ENCODE measurements at places on chromosomes 7 and 10.

GRCh38 chr7:114823290-114823689 is 98.6 kb upstream of the MDFIC start:
- DNase-seq: no peak

DNA sequence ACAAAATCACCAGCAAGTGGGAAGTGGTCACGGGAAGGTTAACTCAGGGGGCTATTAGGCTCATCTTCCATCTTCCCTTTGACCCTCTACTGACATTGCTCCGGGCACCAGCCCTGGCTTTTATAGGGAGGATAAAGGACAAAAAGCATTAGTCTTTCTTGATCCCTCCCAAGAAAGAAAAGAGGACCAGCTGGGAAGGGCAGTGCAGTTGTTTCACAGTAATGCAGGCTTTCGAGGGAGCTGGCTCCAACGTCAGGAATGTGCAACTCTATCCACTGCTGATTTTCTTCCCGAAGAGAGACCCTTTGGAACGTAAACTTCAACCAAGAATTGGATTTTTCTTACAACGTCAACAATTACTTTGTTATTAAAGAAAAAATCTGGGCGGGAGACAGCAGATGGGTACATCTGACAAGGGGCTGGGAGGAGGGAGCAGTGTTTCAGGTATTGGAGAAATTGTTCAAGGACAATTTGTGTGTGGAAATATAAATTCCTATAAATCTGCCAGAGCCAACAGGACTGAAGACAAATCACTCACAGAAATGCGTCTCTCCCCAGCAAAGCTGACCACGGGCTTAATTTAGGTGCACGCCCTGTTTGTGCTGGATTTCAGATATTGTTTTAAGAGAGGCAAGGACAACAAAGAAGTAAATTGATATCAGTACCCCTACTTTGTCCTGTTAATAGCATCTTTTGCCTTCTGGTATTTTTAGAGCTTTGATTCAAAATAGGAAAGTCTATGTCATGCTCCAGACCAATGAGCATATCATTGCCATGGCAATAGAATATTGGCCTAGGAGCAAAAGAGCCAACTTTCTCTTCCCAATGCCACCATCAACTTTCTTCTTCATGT is 23.4 kb upstream of the ARID5B start:
- DNase-seq: no peak

- no peak for DNase-seq
Measured at GRCh38 chr10:116211682-116212081, 61.3 kb downstream of the GFRA1 start.

DNA sequence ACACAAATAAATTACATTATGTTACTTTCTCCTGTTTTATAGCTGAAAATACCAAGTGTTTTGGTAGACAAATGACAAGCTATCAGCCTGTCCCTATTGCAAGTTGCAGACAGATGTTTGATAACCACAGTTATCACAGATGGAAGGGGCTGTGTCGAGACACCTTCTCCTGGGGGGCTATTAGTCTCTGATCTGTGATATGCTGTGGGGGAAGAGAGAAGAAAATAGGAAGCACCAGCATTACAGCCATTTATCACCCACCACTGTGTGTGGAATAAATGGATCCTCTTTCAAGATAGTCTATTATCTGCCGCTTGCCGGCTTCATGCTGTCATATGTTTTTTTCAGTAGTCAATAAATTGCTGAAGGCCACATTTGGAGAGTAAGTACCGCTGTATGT is 597.2 kb upstream of the ADARB2 start:
- DNase-seq: no peak

- DNase-seq: no peak
Measured at GRCh38 chr10:118003126-118003525, 43.6 kb downstream of the RAB11FIP2 start.

- DNase-seq: no peak
Measured at GRCh38 chr10:98418665-98419468, 3.9 kb upstream of the PYROXD2 start.

GRCh38 chr7:100476903-100477870 is 1.8 kb downstream of the TSC22D4 start:
- no peak for DNase-seq

GRCh38 chr10:100913470-100913865 is 705 bp downstream of the SLF2 start:
- DNase-seq: no peak

GRCh38 chr10:60604342-60604741 is 173.9 kb upstream of the CDK1 start:
- DNase-seq: no peak

DNA sequence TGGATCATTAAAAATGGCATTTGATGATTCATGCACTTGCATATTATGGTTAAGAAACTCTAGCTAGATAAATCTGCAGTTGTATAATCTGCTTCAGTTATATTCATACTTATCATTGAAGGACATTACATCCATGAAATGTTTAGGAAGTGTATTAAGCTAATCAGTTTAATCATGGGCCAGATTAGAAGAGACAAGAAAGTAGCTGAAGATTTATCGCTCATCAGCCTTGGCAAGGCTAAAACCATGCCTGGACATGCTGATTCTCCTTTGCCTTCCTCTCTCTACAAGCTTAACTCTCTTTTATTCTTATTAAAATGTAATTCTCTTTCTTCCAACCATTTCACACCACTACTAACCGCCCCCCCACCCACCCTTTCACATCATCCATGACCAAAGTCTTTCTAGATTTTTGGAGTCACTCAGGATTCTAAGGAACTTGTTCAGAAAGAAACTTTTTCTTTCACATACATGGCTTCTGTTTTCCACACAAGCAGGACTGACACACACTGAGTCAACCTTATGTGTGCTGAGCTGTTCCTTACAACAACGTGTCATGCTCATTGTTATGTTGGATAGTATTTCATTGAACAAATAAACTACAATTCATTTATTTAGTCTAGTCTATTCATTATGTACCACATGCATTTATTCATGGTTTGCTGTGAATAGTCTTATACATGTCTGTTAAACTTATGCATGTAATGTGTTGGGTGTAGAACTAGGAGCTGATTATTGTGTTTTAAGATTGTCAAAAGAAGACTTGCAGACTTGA is 227.3 kb upstream of the SP8 start:
- no peak for DNase-seq

- no peak for DNase-seq
Measured at GRCh38 chr10:80324891-80325364, 31.6 kb downstream of the DYDC1 start.

GRCh38 chr10:93180482-93180931 is 106.8 kb downstream of the CYP26A1 start:
- DNase-seq: no peak

- DNase-seq: peak; percentile 27
Measured at GRCh38 chr10:89129911-89130310, 77.2 kb downstream of the CH25H start.

GRCh38 chr10:116364868-116365267 is 40.6 kb downstream of the CCDC172 start:
- DNase-seq: no peak

DNA sequence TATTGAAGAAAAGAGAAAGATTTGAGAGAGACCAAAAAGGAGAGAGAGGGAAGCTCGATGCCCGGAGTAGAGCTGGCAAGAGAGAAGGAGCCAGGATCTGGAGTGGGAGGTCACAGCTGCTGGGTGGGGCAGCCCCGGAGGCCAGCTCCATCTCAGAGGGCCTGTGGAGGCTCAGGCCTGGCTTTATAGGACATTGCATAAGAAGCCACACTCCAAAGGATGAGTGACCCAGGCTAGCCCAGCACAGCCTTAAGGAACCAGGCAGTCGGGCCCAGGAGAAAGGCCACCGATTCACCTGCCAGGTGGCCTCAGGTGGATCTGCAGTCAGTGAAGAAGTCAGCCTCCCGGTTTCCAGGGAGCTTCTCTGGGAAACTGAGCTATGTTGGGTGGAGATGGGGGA is 676 bp downstream of the PLAC9 start:
- no peak for DNase-seq

- no peak for DNase-seq
Measured at GRCh38 chr10:113103131-113103840, 153.2 kb downstream of the TCF7L2 start.

DNA sequence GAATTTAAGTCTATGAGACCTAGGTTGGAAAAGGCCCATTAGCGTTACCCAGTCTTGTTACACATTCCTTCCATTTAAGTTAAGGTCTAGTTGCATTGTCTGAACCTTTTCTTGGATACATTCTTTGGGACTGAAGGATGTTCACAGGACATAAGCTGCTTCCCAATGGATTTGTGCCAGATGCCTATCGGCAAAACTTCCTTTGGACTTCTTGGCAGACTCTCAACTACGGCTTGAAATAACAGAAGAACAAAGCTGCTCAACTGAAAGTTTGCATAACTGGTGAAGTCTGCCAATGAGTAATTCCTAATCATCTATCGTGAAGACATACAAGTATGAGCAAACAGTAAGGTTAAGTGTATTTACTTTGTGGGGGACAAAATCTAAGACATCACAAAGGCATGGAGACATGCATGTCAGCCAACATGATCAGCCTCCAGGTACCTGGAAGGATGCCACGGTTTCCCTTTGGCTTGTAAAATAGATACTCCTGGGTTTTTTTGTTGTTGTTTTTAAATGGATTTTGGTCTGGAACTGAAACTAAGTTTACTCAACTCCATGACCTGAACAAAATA is 35.4 kb downstream of the MALSU1 start:
- DNase-seq: no peak

- no peak for DNase-seq
Measured at GRCh38 chr7:77391230-77391629, 24.9 kb downstream of the GSAP start.

DNA sequence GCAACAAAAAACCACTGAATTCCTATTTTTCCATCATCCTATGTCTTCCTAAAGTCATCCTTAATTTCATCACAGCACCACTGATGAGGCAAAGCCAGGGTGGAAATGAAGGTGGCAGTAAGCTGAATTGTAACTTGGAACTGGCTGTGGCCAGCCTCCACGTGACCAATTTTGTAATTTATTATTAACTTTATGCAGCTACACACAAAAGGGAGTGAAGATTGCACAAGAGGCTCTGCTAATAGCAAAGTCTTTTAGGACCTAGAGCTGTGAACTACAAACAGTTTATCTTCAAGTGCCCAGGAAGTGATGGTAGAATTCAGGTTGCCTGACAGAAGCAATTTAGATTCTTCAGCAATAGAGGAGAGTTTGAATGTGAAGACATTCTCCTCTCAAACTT is 176.4 kb downstream of the CCDC71L start:
- DNase-seq: no peak

GRCh38 chr10:114477285-114477684 is 73.0 kb upstream of the AFAP1L2 start:
- no peak for DNase-seq

DNA sequence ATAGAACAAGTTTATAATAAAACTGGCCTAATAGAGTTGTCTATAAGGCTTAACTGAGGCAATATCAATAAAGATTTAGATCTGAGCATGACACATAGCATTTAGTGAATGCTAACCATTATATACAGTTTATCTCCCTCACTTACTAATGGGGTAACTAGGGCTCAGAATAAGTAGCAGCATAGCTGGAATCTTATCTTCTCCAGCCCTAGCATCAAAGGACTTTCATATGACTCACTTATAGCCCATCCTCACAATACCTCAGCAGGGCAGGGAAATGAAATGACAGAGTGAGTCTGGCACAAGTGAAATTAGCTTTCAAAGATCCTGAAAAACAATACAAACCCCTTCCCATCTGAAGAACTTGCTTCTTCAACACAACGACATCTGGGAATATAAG is 362.9 kb downstream of the KIF20B start:
- no peak for DNase-seq

- peak; percentile 58 for DNase-seq
Measured at GRCh38 chr10:59362959-59363381, 621 bp upstream of the FAM13C start.

DNA sequence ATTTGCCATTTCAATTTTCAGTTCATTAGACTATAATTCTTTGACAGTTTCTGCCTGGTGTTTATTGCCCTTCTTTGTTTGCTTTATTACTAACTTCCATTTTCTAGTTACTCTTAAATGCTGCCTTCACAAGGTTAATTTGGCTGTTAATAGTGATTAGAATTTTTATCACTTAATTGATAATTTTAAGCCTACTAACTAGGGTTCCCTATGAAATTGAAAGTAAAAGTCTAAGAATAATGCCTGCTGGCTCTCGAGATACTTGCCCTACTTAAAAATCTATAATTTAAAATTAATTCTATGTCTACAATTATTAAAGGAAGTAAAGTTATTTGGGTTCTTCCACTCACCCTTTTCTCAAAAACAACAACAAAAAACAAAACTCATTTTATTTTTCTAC is 65.3 kb downstream of the C1GALT1 start:
- DNase-seq: no peak

- DNase-seq: no peak
Measured at GRCh38 chr10:30178356-30178964, 119.1 kb upstream of the JCAD start.

DNA sequence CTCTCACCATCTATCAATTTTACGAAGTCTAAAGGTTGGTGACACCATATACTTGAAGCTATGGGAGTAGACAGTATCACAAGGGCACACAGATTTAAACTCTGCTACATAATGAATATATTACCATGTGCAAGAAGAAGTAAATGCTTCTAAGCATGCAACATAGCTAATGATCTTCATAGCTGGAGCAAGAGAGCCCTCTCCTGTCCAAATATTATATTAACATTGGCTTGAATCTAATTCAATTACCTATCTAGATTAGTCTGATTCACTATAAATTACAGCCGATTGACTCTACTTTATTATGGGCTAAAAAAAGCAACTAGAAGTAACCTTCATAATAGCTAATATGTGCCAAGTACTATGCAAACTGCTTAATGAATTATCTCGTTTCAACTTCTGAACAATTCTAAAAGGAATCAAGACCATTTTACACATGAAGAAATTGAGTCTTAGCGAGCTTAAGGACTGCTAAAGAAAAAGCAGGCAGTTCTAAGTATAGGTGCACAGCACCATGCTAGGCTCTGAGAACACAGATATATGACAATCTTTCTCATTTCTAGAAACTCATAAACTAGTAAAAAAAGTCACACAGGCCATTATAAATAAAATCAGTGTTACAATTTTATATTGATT is 21.9 kb downstream of the FRA10AC1 start:
- DNase-seq: no peak

DNA sequence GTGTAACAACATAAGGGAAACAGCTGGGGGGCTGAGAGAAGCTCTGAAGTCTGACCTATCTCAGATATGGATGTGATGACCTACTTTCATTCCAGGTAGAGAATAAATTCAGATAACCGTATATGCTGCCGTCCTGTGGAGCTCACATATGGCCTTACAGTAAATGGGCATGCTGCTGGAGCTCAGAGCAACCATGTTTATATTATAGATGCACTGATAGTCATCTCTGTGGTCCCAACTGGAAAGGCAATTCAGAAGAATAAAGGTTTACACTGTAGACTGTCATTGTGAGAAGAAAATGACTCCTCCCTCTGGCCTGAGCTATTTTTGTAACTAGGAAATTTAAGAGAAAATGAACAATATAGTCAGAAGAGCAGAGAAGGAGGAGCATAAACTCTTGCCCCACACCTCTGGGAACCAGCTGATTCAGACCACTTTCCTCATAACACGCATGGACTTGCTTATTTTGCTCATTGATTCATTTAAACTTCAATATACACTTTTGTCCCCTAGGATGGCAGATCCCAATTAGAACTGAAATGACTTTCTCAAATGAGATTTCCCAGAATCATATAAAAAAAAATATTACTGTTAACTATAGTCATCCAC is 69.9 kb upstream of the NXPH1 start:
- DNase-seq: no peak

GRCh38 chr7:137846549-137846826 is 286 bp downstream of the DGKI start:
- no peak for DNase-seq

- DNase-seq: no peak
Measured at GRCh38 chr7:83704564-83704963, 55.6 kb upstream of the SEMA3E start.
